Stimulated activated CD4-positive, alpha-beta T cell treated with anti-CD3 and anti-CD28 coated beads, TNF-alpha, amount 100 ng/mL, for 24 hours (primary cell): ENCODE measurements at places on chromosomes 7 and 10.

- DNase-seq: no peak
Observed at GRCh38 chr7:41911792-41912191, 208.9 kb upstream of the INHBA start.

DNA sequence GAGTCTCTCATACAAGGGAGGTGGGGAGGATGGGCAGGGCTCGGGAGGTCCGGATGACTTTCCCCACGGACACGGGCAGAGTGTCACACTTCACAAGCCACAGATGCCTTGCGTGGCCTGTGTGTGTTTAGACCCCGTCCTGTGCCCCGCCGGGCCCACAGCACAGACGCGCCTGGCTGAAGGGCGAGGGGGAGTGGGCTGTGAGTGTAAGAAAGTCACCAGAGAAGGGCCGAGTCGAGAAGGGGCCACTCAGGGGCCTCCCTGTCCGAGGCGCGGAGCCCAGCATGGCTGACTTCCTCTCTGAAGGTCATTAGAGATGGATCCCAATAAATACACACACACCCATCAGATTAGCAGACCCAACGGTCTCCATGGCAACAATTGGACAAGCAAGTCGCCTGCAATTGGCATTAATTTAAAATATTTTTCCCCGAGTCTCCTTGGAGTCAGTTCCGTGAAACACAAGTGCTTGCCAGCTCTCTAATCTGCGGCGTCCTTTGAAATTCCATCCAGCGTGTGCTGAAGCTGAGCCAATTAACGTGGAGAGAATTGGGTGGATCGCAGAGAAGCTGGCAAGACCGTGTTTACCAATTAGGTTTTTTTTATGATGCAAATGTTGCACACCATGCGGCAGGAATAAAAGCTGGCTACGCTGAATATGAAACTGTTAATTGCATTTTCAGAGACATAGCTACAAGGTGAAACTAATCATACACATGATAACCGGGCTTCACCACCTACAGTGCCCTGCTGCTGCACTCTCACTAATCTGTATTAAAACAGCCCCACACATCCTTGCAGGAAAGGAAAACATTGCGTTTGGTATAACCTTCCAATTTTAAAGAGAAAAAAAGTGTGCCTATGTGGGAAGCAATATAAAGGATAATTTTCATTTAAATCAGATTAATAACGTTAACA is 571.2 kb downstream of the PTPRN2 start:
- no peak for DNase-seq

DNA sequence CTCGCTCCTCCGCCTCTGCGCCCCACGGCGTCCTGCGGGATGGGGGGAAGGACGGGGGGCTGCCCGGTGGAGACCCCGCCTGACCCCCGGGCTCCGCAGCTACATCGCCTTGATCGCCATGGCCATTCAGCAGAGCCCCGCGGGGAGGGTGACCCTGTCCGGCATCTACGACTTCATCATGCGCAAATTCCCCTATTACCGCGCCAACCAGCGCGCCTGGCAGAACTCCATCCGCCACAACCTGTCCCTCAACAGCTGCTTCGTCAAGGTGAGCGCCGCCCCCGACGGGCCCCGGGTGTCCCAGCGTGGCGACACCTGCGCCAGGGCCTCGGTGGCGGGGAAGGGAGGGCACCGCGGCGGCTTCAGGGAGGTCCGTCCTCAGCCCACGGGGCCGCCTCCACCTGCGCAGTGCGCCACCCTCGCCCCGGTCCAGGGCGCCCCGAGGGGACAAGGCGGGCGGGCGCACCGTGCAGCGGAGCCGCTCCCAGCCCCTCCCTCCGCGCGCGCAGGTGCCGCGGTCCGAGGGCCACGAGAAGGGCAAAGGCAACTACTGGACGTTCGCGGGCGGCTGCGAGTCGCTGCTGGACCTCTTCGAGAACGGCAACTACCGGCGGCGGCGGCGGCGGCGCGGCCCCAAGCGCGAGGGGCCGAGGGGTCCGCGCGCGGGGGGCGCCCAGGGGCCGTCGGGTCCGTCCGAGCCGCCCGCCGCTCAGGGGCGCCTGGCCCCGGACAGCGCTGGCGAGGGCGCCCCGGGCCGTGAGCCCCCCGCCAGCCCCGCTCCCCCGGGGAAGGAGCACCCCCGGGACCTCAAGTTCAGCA is 793 bp downstream of the FOXL3 start:
- no peak for DNase-seq

GRCh38 chr7:234051-234707 is 41.8 kb downstream of the FAM20C start:
- no peak for DNase-seq

DNA sequence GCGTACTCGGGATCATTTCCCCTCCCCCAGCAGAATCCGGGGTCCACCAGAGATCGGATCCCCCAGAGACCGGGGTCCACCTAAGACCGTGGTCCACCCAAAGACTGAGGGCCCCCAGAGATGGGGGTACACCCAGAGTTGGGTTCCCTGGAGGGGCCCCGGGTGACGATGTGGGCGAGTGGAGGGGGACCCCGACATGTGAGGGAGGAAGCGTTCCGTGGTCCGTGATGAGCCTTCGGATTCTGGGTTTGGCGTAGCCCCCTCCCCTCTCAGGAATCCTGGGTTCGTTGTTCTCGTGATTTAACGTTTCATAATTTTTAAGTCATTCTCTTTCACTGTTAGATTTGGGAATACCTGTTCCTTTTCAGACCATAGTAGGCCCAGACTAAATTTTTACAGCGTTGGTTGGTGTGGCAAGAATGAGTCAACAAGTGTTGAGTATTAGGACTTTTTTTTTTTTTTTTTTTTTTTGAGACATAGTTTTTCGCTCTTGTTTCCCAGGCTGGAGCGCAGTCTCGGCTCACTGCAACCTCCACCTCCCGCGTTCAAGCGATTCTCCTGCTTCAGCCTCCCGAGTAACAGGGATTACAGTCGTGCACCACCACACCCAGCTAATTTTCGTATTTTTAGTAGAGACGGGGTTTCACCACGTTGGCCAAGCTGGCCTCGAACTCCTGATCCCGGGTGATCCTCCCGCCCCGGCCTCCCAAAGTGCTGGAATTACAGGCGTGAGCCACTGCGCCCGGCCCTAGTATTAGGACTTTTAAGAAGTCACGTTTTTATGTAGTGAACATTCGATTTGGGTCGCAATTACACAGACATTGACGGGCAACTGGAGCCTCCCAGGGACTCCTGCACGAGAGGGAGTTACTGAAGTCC is 672 bp downstream of the GTPBP4 start:
- DNase-seq: no peak

DNA sequence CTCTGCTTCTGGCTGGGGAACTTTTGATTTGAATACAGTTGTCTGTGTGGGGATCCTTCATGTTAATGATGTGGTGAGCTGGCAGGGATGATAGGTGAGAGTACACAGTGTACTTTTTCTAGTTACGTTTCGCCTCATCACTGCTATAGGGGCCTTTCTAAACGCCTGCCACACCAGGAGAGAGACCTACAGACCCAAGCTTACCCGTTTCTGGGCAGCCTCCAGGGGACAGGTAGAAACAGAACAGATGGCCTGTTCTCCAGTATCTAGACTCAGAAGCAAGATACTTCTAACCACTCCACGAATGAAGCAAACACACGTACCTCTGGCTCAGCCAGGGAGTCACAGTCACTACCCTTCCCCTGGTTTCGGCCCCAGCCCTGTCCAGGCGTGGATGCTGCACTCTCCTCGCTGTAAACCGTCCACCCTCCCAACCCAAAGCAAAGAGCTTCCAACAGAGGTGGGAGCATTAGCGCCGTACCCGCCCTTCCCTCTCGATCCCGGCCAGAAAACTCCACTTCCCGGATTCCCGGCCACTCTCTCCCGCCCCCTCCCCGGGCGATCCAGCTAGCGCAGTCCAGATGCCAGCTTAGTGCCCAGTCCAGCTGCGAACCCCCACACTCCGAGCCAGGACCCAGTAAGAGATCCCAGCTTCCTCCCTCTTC is 1.2 kb downstream of the CCDC6 start:
- peak; percentile 51 for DNase-seq

- DNase-seq: no peak
Observed at GRCh38 chr10:15427843-15428414, 56.8 kb upstream of the FAM171A1 start.

DNA sequence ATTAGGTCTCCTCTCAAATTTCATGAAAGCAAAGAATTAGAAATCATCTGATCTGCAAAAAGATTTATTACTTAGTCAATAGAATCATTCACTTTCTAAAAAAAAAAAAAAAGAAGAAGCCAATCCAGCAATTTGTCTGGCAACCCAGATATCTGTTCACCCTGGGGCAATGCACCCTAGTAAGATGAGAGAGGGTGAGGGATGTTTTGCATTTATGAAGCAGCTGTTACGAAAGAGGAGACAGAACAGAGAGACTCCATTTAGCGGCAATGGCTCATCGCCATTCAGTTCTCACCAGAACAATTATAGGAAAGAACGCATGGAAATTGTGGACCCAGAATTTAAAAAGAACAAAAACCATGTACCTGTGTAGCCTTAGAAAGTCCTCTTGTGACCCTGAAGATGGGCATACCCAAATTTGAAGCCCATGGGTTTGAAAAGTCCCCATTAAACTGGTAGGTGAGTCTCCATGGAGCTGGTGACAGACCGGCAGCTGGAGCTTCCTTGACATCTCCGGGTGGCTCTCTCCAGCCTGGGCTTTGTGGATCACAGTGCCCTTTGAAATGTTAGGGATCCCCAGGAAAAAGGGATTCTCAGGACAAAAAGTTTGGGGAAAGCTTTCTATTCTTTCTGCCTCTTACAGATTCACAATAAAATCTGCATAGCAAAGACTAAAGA is 45.5 kb upstream of the CCDC3 start:
- DNase-seq: no peak

- DNase-seq: no peak
Observed at GRCh38 chr7:64312826-64313225, 935 bp upstream of the ZNF736 start.

- no peak for DNase-seq
Observed at GRCh38 chr7:93933156-93933555, 11.6 kb downstream of the GNG11 start.

GRCh38 chr7:100584683-100585510 is 1.0 kb downstream of the LRCH4 start:
- DNase-seq: no peak

GRCh38 chr7:144133307-144133706 is 10.3 kb downstream of the OR2A14 start:
- DNase-seq: no peak

GRCh38 chr7:14598978-14599377 is 303.6 kb downstream of the DGKB start:
- DNase-seq: no peak

DNA sequence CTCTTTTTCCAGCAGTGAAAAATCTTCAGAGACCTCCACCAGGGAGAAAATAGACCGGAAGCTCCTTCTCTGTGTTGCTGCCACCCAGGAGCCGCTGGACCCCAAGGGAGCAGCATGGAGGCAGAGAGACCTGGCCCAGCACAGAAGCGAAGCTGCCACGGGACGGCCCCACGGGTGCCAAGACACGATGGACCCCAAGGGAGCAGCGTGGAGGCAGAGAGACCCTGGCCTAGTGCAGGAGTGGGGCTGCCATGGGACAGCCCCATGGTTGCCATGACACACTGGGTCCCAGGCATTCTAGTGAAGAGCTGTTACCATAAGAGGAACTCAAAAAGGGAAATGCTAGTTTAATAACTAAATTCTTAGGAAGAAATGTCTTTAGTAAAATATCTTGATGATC is 186.3 kb downstream of the PTPRN2 start:
- no peak for DNase-seq

DNA sequence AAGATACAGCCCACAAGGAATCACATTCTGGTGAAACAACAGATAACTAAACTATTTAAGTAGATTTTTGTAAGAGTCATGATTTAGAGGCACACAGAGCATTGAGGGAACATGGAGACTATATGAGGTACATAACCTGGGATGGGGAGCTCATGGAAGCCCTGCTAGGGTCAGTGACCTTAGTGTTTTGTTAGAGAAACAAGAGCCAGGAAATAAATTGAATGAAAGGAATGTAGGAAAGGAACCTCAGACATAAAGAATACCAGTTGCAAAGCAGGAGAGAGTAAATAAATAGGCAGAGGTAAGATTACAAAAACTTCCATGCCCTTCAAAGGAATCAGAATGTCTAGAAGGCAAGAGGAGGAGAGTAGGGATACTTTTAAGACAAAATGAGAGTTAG is 1076.9 kb downstream of the CNTNAP2 start:
- DNase-seq: no peak

- no peak for DNase-seq
Observed at GRCh38 chr7:110412614-110413013, 678.3 kb upstream of the LRRN3 start.

- no peak for DNase-seq
Observed at GRCh38 chr7:108103558-108104298, 26.4 kb downstream of the LAMB4 start.

DNA sequence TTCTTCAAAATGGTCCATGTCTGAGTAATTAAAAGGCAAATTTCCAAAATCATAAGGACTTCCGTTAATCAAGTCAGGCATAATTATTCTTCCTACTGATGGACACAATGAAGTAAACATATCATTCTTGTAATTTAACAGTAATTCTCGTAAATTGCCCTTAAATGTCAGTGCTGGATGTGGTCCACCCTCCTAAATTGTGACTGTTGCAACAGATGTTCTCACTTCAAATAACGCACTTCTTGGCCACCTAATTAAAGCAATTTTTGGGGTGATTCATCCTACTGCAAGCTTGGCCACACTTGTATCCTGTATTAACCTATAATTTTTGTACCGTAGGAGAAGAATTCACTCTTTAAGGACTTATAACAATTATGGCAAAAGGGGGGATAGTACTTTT is 1.9 kb downstream of the COL1A2 start:
- no peak for DNase-seq

GRCh38 chr7:114791771-114792170 is 130.1 kb upstream of the MDFIC start:
- DNase-seq: no peak

DNA sequence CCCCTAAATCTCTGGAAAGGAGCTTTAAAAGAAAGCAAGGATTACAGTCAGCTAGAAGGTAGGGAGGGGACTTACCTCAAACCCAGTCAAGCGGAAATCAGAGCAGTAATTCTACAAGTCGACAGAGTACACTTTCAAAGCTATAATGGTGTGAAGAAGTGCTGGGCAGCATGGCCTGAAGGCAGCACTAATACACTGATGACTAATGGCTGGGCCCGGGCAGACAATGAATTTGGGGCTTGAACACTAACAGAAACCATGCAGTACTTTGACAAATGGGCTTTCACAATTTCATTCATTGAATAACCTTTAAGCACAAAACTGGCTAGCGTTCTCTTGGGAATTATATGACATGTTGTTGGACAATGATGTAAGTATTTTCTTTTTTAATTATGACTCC is 4.7 kb downstream of the GLI3 start:
- no peak for DNase-seq
